ENCODE measurements at places on chromosomes 1 and 21.
A peak's percentile ranks its signal among the peaks of the same experiment; 100 is the strongest.

DNA sequence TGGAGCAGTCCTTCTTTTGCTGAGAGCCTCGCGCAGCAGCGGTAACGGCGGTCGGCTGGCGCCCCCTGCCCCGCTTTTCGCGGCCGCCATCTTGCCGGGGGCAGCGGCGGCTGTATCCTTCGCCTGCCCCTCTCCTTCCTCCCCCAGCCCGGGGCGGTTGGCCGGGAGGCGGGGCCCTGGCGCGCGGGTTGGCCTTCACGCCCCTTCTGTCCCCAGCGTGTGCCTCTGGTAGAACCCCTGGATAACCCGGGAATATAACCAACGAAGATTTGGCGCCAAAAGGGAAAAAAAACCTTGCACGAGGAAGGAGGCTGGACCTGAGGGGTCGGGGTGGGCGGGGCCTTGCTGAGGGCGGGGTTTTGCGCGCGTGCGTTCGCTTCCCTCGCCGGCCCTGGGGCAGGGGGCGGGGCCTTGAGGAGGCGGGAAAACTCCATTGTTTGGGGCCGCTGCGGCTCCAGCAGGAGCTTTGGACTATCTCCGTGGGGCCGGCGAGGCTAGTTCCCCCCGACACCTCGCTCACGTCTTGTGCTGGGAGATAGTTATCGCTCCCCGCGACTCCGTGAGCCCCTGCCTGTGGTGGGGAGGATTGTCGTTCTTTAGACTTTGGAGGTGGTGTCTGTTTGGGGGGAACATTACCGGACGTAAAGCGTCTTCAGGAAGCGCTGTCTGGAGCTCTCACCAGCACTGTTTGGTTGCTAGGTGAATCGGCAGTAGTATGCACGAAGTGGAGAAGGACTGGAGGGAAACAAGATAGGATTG, 689 bp downstream of the NASP start:
- peak; percentile 83 for DNase-seq

GRCh38 chr1:27891196-27891889, 19.0 kb downstream of the THEMIS2 start:
- no peak for DNase-seq

DNA sequence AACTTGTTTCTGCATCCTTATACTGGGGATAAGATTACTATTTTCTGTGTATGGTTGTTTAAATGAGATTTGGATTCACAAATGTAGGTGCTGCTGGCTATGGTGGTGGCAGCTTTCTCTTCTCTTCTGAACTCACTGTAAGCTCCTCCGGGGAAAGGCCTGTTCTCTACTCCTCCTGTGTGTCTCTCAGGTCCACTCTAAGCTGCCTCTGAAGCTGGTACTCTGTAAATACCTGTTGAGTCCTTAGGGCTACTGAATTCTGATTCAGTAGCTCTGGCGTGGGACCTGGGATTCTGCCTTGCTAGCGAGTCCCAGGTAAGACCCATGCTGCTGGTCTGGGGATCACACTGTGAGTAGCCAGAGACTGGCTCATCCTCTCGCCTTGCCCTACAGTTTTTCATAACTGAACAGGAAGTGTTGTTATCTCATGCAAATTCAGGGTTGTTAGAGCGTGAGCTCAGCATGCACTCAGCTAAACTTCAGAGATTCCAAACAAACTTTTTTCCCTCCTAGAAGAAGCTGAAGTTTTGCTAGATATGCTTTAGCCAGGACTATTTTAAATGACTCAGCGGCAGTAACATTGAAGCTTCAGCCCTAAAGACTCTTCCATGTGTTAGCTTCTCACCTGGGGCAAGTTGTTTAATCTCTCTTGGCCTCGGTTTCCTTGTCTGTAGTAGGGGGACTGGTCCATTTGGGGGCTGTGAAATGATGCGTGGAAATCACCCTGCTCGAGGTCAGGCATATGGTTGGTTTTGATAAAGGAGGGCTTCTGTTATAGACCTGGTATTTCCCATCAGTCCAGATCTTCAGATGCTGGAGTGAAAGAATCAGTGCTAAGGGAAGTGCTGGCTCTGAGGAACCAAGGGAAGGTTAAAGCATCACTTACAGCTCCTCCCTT, 271.5 kb upstream of the TMEM51 start:
- no peak for DNase-seq

DNA sequence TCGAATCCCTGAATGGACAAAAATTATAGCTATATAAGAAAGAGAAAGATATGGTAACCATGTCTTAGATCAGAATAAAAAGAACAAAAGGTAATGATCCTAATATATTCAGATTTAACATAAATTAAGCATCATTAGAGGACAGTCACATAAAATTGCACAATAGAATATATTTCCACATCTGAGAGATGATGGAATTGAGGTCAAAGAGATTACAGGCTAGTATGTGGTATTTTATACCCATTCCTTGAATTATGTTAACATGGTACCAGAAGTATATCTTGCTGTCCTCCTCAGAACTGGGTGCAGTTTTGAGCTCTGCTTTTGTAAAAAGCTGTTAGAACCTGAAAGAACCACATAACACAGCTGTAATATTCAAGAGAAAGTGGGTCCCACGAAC, 245.6 kb upstream of the HOOK1 start:
- DNase-seq = no peak

DNA sequence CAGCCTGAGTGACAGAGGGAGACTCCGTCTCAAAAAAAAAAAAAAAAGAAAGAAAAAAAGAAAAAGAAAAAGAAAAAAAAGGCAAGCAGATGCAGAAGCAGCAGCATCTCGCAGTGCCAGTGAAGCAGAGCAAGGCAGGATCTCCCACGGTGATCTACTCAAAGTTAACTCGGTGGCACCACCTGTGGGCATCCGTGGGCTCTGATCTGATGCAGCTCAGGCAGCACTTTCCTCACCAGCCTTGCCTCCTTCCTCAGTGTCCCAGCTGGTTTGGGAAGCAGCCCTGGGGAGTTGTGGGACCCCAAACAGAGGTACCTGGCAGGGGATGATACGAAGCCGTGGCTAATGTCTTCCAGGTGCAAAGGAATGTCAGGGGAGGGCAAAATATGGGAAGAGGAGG, 104.3 kb upstream of the KRTAP19-8 start:
- DNase-seq = no peak
